Cortex of kidney (tissue), 1 donor: ENCODE measurements at places on chromosomes 4 and X.

GRCh38 chrX:13666836-13667235 is 13.9 kb downstream of the TCEANC start:
- DNase-seq = no peak

- no peak for DNase-seq
Observed at GRCh38 chr4:153939570-153939969, 150.7 kb upstream of the SFRP2 start.

DNA sequence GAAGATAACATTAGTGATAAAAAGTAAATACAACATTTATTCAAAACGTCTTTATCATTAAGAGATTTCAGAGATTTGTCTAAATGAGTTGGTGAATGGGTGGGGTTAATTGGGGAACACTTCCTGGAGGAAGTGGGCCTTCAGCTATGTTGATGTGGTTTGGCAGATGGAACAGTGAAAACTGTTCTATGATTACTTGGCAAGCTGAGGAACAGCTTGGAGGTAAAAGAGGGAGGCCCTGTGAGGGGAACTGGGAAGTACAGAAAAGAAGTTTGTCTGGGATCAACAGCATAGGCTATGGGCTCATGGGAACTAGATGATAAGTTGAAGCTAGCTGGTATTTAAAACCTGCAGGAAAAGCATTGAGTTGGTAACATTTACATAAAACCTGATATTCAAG is 26.0 kb downstream of the OCRL start:
- no peak for DNase-seq

GRCh38 chr4:24664956-24665355 is 80.6 kb upstream of the DHX15 start:
- no peak for DNase-seq

- no peak for DNase-seq
Observed at GRCh38 chrX:10112510-10112909, 44.3 kb upstream of the CLCN4 start.

DNA sequence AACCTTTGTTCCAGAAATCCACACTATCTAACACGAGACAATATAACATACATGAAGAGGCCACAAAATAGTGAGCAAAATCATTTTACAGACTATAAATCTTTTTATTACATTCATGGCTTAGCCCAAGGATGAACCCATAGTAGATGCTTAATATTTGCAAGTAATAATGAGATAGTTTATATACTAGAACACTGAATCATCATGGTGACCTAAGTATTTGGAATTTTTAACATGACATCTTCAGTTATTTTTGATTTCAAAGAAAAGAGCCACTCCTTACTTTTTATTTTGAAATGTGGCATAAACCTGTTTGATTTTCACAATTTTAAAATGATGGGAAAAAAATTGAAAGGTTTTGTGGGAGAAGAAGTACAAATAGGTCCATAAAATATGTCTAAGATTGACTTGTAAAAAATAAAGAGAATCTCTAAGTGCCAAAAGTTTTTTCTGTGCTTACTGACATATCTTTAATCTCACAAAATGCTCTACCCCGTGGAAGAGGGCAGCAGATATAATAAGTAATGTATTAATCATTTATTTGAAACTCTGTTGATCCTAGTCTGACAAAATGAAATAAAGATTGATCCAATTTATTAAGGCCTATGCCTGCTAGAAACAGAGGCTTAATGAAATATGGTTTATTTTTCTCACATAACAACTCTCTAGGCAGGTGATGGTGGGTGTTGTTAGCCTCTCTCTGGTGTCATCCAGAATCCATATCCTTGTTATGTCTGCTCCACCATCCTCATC is 224.5 kb upstream of the CENPE start:
- DNase-seq = no peak

- DNase-seq = no peak
Observed at GRCh38 chrX:132631579-132632232, 142.9 kb upstream of the MBNL3 start.

DNA sequence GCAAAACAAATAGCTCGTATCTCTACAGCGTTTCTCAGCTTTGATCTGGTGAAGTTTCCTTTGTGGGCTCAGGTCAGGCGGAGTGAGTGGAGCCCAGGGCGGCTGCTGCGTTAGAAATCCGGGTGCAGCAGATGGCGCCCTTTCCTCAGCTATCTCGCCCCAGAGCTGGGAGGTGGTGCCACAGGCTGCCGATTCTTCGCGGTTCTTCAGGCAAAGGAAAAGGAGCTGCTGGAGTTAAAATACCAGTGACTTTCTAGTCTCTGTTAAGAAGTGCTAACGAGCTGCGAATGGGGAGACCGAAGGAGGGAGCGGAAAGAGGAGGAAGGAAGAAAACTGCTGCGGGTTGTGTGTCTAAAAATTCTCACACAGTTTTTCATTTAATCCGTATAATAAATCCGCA is 114.6 kb downstream of the CPE start:
- no peak for DNase-seq

DNA sequence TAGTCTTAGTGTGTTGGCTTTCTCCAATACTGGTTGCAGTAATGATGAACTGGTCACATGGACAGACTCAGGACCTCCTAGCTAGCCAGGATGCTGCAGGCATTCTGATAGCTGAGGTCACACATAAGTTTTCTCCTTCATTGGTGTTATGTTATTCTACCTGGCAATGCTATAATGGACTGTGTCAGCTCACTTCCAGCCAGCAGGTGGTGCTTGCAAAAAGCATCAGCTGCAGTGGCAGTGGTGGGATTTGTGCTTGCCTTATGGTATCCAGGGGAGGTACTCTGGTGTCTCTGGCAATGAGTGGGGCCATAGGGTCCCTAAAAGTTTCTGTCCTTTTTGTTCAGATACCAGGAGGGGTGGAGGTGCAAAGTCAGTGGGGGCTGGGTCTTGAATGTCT is 33.6 kb downstream of the ZNF330 start:
- DNase-seq = no peak

GRCh38 chr4:187236209-187236890 is 512.7 kb upstream of the FAT1 start:
- DNase-seq = no peak

- DNase-seq = no peak
Observed at GRCh38 chrX:25226151-25226550, 210.4 kb upstream of the ARX start.

GRCh38 chrX:119565107-119565663 is at the start of gene STEEP1:
TSS of gene STEEP1 (minus strand) at chrX:119565409. CDS start at chrX:119565355, 54 bp downstream.
- DNase-seq = no peak

DNA sequence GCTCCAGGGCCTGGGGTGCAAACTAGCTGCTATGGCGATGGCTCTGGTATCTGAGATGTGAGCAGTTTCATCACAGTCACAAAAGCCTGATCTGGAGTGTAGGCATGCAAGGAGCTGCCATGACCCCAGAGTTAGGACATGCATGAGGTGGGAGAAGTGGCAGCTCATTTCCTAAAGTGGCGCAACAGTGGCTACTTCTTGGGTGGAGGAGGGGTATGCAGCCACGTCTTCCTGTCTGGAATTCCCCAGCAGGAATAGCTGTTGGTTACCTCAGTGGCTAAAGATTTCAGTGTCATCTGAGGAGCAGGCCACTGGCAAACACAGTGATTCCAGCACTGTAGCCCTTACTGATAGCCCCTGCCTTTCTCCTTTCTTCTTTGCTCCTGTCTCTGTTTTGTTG is 1382.5 kb downstream of the C4orf33 start:
- no peak for DNase-seq

GRCh38 chr4:37481547-37482122 is 204.5 kb downstream of the RELL1 start:
- no peak for DNase-seq

- DNase-seq = no peak
Observed at GRCh38 chrX:7132335-7133049, 15.0 kb upstream of the STS start.

DNA sequence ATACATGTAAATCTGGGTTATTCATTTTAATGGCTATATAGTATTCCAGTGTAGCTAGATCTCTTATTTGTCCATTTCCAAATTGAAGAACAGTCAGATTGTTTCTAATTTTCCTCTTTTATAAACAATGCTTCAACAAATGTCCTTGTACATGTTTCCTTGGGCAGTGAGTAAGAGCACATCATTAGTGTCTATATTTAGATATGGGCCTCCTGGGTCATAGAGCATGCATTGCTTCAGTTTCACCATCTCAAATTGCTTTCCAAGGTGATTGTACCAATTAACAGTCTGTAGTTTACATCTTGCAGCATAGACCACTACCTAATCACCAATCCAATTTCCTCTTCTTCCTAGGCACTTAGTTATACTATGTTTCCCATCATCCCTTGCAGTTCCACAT is 13.4 kb downstream of the PHKA2 start:
- no peak for DNase-seq

GRCh38 chr4:142316025-142316424 is 530.1 kb downstream of the INPP4B start:
- no peak for DNase-seq

DNA sequence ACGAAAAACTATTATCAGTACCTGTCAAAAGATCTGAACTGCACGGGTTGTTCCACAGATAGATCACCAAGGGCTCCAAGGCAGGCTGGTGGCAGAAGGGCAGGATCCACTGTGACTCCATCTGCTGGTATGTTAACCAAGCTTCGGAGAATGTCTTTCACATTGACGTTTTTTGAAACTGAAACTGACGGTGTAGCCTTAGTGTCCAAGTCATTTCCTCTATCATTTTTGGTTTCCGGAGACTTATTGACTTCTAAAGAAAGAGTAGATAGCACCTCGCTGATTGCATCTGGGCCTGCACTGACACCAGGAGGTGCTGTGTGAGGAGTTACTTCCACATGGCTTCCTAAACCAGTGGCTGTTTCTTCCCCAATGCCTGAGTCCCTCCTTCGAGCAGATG is 186.9 kb downstream of the LRBA start:
- no peak for DNase-seq

DNA sequence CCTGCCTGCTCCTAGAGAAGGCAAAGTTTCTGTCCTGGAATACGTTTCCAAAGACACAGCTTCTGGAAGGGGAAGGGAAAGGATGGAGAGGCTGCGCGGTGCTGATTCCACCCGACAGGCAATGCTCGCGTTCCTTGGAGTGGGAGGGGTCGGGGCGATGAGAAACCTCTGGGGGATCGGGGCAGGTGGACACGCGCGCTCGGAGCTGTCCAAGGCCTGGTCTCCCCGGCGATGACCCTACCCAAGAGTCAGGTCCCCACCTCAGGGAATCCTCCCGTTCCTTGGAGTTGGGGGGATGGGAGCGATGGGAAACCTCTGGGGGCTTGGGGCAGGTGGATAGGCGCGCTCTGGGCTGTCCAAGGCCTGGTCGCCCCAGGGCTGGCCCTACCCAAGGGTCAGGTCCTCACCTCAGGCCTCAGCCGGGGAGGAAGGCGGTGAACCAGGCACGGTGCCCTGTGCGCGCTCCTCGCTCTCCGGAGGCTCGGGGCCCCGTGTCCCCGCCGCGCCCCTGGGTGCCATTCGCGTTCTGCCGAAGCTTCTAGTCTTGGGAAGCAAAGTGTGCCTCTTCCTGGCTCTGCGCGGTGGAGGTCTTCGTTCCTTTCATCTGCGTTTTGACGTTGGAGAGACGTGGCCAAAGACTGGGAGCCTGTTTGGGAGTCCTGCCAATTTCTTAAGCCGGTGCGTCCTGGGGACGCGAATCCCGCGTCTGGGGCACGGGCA is 10.6 kb upstream of the SHOX start:
- DNase-seq = no peak

DNA sequence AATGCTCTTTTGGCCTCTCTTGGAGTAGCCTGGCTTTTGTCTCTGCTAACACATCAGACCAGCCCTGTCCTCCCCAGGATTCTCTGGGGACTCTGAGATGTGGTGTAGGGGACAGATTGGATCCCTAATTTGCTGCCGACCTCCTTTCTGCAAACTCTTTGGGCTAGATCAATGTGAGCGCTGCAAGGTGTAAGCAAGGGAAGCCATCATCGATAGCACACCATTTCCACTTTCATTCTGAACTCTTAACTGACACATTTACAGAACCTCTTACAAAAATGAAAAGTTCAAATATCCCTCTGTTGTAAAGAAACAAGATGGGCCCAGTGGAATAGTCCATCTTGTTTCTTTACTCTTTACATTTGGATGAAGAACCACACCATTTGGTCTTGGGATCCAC is 46.6 kb downstream of the PGRMC2 start:
- no peak for DNase-seq

GRCh38 chr4:76752861-76753501 is 145.0 kb downstream of the SOWAHB start:
- no peak for DNase-seq
